PC-3 (cell line): ENCODE measurements at places on chromosomes 5 and 9.
A peak's percentile ranks its signal among the peaks of the same experiment; 100 is the strongest.

DNA sequence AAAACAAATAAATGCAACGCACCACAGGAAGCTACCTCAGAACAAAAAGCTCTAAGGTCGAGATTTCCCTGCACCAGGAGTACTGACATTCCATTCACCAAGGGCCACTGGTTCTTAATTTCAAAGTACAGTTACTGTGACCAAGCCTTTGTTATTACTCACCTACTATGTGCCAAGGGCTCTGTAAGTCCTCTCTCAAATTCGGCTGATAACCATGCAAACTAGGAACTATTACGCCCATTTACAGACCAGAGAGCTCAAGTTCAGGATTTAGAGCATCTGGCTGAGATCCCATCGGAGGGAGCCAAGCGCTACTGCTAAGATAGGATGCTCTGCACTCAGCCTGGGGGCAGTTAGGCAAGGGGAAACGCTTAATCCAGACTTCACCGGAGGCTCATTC, 5.6 kb downstream of the MYO10 start:
- DNase-seq: no peak

DNA sequence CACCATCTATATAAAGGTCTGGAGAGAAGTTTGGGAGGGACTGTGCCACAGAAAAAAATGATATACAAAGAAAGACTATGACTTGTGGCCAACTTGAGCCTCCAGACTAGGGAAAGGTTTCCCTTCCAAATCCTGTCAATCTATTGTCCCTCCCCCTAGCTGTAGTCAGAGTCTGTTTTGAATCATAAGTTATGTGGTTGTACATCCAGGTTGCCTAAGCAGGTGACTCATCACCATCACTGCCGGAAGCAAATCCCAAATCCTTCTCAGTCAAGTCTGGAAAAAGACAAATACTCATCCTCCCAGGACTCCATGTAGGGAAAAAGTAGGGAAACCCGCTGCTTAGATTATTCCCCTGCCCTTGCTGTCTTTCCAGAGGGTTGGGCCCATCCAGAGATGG, 235.7 kb downstream of the CDK5RAP2 start:
- DNase-seq: peak; percentile 79

- DNase-seq: peak; percentile 70
Measured at GRCh38 chr9:14170973-14171596, 142.9 kb downstream of the NFIB start.

DNA sequence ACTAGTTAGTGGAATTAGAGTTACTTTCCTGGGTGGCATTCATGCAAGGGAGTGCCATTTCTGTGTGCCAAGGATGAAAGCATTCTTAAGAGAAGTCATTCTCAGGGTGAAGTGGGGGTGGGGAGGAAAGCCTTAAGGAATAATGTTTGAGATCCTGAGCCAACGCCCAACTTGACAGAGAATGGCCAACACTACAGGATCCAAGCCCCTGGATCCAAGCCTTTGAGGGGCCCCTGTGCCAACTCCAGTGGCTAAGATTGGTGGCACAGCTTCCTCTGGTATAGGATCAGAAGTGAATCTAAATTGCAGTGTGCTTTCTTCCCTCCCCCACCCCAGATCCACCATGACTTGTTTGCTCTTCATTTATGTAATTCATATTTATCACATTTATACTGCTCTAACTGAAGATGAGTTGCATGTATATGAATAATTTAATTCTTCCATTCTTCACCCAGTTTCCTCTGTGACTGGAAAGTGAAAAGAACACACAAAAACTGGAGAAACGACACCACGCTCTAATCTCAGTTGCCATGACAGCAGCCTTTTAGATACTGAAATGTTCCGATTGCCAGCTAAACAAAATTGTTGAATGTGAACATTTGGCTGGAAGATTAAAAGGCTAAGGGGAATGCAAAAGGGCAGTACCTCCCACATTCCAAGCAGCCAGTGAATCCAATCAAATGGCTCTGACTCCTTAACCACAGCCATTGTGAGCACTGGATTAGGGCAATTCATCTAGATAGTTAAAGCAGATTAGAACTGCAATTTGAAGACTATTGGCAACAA, 4.5 kb downstream of the ZNF608 start:
- peak; percentile 84 for DNase-seq

DNA sequence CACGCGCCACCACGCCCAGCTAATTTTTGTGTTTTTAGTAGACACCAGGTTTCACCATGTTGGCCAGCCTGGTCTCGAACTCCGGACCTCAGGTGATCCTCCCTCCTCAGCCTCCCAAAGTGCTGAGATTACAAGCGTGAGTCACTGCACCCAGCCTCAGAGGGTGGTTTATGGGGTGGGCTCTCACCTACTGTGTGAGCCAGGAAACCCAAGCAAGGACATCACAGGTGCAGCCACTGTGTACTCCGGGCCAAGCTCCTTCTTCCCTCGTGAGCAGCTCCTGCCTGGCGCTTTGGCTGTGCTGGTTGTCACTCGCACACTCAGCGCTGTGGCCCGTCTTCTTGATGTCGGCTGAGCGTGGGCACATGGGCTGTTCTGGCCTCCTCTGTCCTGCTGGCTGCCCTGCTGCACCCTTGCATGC, 70.1 kb downstream of the WNK2 start:
- no peak for DNase-seq

DNA sequence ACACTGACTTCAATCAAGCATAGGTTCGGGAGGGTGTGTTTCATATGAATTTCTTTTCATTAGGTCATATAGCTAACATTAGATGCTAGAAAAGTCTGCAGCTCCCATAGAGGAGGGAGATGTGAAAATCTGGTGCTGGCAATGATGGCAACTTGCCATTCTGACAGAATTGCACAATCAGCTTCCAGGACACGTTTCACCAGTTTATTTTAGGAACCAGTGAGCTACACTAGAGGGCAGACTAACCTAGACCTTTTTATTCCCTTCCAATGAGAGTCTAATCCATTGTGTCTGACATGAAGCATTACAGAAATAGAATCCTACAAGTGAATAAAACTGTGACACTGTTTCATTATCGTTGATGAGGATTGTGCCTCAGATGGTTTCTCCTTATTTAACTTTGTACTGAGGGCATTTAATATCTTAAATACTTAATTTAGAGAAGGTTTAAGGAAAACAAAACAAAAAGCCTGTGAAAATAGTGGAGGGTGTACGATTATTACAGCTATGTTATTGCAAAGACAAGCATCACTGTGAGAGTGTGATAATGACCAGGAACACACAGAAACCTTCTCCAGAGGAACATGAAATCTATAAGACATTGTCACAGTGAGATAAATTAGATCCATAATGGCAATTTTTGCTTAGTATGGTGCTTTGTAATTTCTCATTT, 363.3 kb upstream of the RPS23 start:
- peak; percentile 89 for DNase-seq

DNA sequence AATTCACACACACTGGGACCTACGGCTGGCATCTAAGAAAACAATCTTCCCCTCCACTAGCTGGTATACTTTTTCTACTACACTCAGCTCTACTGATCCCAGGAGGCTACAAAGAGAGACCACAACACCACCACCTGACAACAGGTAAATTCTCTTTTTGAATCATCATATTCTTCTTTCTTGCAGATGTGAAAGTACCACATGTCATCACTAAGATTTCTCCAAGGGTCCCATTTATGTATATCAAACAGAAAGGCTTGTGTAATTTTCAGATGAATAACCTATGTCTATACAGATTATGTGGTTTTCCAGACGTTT, 25.1 kb downstream of the PUM3 start:
- no peak for DNase-seq

DNA sequence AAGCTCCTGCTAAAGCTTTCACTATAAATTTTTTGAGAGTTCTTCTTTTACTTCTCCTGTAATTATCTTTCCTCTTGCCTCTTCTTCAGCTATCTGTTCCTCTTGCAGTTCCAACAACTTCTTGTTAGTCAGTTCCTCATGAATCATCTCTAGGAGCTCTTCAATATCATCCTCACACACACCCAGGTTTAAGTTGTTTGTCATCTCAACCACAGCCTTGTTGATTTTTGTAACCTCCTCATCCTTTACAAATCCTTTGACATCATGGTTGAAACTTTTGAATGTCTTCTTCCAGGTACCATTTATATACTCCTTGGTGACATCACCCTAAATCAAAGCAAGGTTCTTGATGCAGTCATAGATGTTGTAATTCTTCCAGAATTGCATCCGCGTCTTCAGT, 106.3 kb upstream of the MAMDC2 start:
- DNase-seq: peak; percentile 70

- DNase-seq: peak; percentile 97
Measured at GRCh38 chr9:114908104-114908622, 22.2 kb downstream of the TNFSF8 start.

- no peak for DNase-seq
Measured at GRCh38 chr5:68673106-68673822, 420.6 kb upstream of the SLC30A5 start.

GRCh38 chr5:54579591-54580295, 62.2 kb downstream of the SNX18 start:
- no peak for DNase-seq

- no peak for DNase-seq
Measured at GRCh38 chr5:108320231-108320630, 61.7 kb downstream of the FBXL17 start.

- DNase-seq: no peak
Measured at GRCh38 chr9:78288214-78288892, 8.6 kb upstream of the PSAT1 start.

DNA sequence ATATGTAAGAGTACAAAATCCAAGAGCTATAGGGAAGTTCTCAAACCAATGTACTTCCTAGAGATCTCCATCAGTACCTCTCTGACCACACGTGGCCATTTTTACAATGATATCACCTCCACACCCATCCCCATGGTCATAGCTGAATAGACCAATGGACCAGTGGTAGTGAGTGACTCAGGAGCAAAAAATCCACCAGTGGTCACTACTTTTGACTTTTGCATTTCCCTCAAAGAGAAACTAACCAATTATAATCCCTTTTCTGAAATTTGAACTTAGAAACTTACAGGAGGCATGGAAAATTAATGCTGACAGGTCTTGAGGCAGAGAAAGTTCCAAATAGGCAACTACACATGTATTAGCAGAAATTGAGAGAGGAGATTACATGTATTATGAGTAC, 238.4 kb downstream of the TRPM3 start:
- no peak for DNase-seq

DNA sequence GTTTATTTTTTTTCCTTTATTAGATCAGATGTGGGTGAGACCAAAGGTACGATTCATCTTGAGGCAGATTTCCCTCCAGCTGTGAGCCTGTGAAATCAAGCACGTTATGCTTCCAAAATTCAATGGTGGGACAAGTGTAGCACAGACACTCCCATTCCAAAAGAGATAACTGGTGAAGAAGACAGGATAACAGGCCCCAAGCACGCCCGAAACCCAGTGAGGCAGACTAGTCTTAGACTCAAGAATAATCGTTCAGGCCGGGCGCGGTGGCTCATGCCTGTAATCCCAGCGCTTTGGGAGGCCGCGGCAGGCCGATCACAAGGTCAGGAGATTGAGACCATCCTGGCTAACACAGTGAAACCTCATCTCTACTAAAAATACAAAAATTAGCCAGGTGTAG, 36.8 kb upstream of the COL5A1 start:
- no peak for DNase-seq

GRCh38 chr9:136673975-136674785, 11.5 kb downstream of the EGFL7 start:
- no peak for DNase-seq

- DNase-seq: no peak
Measured at GRCh38 chr9:102506406-102506805, 488.7 kb upstream of the CYLC2 start.

- DNase-seq: peak; percentile 27
Measured at GRCh38 chr5:65858316-65858715, 68.1 kb upstream of the ERBIN start.

DNA sequence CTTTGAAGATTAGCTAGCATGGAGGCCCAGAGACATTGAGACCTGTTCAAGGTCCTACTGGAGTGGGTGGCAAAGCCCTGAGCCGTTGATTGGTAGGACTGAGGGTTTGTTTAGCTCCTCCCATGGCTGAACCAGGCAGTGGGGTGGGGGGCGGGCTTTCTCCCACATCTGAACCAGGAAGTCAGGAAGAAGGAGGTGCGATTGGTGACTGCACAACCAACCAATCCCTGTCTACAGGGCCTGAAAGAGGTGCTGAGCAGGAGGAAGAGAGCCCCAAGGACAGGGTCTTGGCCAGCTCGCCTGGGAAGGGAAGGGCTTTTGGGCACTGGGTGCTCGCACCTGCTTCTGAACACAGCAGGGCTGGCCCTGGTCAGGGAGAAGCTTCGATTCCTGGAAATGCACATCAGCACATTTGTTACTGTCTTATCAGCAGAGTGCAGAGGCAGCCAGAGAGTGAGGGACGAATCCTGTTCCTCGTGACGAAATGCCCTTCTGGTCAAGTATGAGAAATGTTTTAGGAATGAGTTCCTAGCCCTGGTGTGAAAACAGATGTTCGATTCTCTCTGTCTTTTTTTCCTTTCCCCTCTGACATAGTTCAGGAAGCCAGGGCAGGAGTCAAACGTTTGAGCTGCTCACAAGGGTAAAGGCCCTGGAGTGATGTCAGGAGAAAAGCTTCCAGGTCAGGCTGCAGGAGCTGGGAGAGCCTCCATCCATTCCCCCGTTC, 294.8 kb upstream of the KLF4 start:
- DNase-seq: no peak

DNA sequence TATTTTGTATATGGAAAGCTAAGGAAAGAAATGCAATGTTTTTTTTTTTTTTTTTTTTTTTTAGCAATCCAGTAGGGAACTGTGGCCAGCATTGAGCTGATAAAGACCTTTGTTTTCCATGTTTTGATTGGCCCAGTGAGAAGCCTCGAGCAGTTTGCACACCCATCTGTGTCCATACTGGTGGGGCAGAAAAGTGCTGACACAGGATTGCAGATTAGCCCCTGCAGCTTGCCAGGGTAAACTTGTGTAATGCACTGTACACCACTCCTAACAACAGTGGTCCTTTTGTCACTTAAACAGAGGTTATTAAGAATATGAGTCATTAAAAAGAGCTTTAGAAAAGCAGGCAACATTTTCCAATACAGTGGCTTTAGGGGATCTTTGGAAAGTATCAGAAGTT, 132.8 kb upstream of the CDKN2B start:
- DNase-seq: peak; percentile 6

DNA sequence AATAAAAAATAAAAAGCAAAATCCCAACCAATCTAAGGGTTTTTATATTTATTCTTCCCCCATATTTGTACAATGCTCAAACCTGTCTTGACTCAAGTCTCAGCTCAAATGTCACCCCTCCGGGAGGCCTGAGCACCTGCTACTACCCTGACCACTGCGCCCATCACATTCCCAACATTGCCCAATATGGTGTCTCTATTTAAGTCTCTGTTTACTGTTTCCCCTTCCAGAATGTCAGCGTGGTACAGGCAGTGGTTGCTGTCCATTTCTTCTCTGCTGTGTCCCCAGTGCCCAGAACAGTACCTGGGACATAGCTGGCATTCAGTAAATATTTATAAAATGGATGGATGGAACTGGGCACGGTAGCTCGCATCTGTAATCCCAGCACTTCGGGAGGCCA, 47.3 kb upstream of the PRRC2B start:
- DNase-seq: no peak

GRCh38 chr5:102863058-102863457, 108.0 kb downstream of the PAM start:
- no peak for DNase-seq
